ENCODE measurements at places on chromosomes 16 and 17. TPM values are rescaled to one million over a fixed set of nuclear protein-coding genes. Genes with fewer than 3 reads are reported as not detected.

GRCh38 chr16:47043970-47044684, 70.7 kb upstream of the DNAJA2 start:
- peaks cover 3% of the 10 kb centered on the region for H3K27me3 ChIP-seq
- no peaks in the 10 kb centered on the region for H3K36me3 ChIP-seq
- no peak for DNase-seq
- H3K27ac ChIP-seq: no peak overlapping the region
- H3K4me3 ChIP-seq: no peak overlapping the region

DNA sequence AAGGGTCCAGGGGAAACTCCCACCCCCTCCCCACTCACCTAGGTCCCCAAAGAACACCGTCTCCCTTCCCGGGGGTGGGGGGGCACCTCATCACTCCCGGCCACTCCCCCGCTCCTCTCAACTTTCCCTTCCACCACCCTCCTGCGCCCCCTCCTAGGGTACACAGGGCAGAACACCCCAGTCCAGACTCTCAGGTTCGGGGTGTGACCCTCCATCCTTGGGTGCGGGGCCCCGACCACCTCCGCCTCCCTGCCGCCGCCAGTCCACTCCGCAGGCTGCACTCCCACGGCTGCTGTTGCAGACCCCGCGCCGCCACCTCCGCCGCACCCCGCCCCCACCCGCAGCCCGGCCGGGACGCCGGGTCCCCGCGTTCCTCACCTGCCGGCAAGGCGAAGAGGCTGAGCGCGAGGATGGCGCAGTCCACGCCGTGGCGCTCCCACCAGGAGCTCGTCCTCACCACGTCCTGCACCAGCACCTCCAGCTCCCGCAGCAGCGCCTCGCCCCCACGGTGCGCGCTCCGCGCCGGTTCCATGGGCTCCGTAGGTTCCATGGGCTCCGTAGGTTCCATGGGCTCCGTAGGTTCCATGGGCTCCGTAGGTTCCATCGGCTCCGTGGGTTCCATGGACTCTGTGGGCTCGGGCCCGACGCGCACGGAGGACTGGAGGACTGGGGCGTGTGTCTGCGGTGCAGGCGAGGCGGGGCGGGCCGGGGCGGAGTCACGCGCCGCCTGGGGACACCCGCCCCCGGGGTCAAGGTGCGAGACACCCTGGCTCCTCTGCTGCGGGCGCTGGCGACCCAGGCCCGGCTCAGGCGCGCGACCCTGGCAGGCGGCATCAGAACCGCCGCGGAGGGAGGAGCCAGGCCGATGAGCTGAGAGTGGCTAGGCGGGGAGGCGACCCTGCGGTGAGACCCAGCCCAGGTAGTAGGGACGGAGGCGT, at the start of gene FADS6:
FADS6 (minus strand) TSS at position 660 of the 938 bp plus-strand sequence; CDS start at position 622, 38 bp downstream.
- H3K27ac ChIP-seq: no peak within 1 kb of the TSS
- no peak for DNase-seq
- H3K27me3 ChIP-seq: peaks cover 22% of the 10 kb centered on the region
- no peaks in the 10 kb centered on the region for H3K36me3 ChIP-seq
- H3K4me1 ChIP-seq: no peaks in the 10 kb centered on the region

CMC2 gene
- total RNA-seq: 126 TPM

GRCh38 chr16:75452464-75453190, 11.9 kb downstream of the TMEM170A start:
- H3K27ac ChIP-seq: no peak overlapping the region
- no peak overlapping the region for H3K4me3 ChIP-seq
- peaks cover 7% of the 10 kb centered on the region for H3K4me1 ChIP-seq
- DNase-seq: no peak

- DNase-seq: no peak
- H3K4me3 ChIP-seq: no peak overlapping the region
- H3K27me3 ChIP-seq: no peaks in the 10 kb centered on the region
- H3K4me1 ChIP-seq: no peaks in the 10 kb centered on the region
Observed at GRCh38 chr16:54444851-54445458, 158.4 kb upstream of the IRX3 start.
